ENCODE measurements at places on chromosomes 4 and X. TPM values are rescaled to one million over a fixed set of nuclear protein-coding genes. Genes with fewer than 3 reads are reported as not detected.

SSX3 gene
- total RNA-seq: not detected

COX7B2 gene
- total RNA-seq: not detected

BCORL1 gene
- 0.97 TPM for total RNA-seq

USP27X gene
- total RNA-seq: 1.8 TPM

UBE2D3 gene
- 350 TPM for total RNA-seq

STOX2 gene
- under 0.01 TPM for total RNA-seq
